ENCODE measurements at places on chromosomes 2 and 18.

- DNase-seq = no peak
Measured at GRCh38 chr2:10830203-10830602, 17.6 kb upstream of the PDIA6 start.

DNA sequence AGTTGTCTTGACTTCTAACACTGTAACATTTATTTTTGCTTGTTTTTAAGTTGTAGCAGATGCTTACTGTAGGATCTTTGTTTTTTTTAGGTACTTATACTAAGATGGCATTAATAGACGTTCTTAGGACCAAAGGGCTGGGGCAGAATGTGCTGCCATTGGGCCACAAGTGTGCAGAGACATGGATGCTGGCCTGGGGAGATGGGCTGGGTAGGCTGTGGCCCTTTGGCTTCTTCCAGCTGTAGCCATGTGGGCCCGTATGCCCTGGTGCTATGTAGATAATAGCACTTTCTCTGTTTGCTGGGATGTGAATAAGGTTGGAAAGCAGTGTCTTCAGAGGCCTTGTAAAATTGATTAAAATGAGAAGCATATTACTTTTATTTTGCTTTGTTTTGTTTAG, 18.8 kb downstream of the RAB31 start:
- no peak for DNase-seq

DNA sequence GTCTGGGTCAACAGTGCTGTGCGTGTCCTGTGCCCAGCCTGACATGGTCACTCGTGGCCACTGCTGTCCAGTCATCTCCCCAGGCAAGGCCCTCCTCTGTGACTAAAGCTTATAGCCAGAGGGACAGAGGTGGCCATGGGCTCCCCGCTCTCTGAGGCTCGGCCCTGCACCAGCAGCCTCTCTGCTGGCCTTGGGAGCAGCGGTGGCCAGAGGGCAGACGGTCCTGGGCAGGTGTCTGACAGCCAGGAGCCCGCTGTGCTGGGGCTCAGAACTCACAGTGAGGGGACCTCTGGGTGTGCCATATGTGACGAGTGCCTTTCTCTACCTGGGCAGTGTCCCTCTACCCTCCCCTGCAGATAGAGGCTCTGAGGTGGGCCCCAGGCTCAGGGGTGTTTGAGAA, 98.7 kb downstream of the FAM210A start:
- no peak for DNase-seq

- DNase-seq = no peak
Measured at GRCh38 chr2:84856787-84857186, 24.1 kb downstream of the TRABD2A start.

GRCh38 chr18:12013186-12013916, 32.0 kb downstream of the IMPA2 start:
- no peak for DNase-seq

DNA sequence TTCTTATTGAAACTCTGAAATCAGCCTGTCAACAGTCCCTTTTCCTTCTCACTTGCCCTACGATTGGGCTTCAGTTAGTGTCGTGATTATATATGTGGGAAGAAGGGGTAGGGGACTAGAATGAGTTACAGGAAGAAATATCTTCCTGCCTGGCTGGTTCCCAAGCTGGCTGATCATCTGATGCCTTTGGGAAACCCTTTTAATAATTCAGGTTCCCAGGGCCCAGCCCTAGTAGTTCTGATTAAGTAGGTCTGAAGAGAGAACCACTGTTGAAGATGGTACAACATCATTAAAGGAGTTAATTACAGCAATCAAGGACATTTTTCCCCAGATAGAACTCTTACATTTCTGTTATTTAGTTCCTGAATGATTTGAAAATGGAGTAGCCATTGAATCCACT, 110.1 kb upstream of the EML6 start:
- no peak for DNase-seq

DNA sequence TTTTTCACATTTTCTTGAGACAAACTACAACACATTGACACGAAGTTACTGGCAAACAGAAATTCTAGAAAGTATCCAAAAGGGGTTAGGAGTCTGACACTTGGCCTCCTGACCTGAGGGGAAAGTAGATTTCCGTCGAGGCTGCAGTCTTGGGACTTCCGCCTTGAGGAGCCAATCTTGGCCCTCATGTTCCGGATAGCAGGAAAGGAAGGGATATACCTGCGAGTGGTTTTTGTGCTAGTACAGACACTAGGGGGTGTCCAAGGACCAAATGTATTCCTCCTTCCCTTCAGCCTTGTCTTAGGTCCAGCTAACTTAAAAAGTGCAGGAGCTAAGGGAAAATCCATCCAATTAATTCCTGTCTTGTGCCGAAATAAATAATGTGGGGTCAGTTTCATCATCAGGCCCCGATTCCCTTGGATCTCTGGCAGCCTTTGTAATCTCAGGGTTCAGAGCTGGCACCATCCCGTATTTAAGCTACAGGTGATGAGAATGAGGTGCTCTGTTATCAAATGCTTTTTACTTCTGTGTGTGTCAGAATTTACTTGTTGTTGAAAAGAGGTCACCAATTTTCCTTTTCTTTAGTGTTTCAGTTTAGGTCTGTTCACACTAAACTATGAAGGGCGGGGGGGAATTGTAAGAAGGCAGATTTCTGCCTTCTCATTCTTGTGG, 330.2 kb upstream of the FANCL start:
- DNase-seq = peak; percentile 83

GRCh38 chr2:173968551-173968950, 3.4 kb upstream of the SP3 start:
- no peak for DNase-seq

GRCh38 chr2:178482437-178482836, 2.2 kb downstream of the PLEKHA3 start:
- DNase-seq = peak; percentile 29

DNA sequence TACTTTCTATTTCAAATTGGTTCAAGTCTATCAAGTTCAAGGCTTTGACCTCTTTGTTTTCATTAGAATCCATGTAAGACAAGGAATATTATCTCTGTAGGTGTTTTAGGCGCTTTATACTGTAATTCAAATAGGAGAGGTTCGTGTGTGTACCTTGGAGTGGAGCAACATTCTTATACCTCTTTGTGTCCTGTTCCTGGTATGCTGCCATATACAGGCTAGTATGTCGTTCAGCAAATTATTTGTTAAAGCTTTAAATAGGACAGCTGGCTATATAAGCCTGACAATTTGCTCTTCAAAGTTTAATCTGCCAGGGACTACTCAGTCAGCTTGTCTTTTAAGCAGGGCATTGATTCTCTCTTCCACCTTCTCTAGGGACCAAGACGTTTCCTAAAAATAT, 31.1 kb upstream of the SPAG16 start:
- DNase-seq = no peak

DNA sequence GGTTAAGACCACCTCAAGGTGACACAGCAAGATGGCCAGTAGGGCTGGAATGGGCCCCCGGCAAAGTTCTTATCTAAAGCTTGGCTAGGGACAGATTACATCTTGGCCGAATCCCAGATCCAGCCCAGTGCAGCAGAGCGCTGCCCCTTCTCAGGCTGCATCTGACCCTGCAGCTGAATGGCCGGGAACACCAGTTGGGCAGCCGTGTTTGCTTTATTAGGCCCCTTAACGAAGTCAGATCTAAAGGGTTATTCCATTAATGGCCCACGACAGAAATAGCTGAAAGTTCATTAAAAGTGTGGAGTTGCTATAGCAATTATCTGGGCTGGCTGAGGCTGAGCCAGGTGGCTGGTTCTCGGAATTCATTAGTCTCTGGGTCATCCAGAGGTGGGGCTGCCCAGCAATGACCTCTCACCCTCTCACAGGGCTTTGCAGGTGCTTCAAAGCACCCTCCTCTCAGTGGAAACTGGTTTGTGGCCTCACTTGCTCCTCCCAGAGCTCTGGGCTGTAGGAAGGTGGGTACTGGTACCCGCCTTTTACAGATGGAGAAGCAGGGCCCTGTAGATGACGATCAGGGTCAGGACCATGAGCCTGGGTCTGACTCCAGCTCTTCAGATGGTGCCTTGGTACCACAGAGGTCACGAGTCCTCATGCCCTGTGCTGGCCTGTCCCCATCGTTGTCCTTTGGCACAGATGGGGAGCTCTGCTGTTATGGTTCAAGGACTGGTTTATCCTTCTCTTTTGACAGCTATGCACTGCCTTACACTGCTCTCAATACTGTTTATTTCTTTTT, 68.8 kb downstream of the EMX1 start:
- DNase-seq = no peak

Measured in hepatocyte (in vitro differentiated cells).